GM12891 (cell line): ENCODE measurements at places on chromosomes 5 and 9.

DNA sequence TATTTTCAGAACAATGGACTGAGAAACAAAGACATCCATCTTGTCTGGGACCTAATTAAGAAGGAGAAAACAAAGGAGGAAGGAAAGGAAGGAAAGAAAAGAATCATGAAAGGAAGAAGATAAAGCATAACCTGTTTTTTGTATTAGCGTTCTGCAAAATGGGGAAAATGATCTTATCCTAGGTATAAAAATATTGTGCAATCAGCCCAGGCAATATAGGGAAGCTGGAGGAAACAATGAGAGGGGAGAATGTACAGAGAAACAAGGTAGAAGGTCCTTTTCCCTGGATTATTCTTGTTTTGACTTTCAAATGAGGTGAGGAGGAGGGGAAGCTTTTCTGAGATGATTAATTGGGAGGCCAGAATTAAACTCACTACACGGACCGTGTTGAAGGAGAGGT is 177.9 kb downstream of the COX7C start:
- DNase-seq: no peak

- DNase-seq: no peak
Observed at GRCh38 chr5:5700549-5700948, 278.1 kb downstream of the ICE1 start.

- no peak for DNase-seq
Observed at GRCh38 chr5:115588640-115589039, 13.6 kb downstream of the TICAM2 start.

DNA sequence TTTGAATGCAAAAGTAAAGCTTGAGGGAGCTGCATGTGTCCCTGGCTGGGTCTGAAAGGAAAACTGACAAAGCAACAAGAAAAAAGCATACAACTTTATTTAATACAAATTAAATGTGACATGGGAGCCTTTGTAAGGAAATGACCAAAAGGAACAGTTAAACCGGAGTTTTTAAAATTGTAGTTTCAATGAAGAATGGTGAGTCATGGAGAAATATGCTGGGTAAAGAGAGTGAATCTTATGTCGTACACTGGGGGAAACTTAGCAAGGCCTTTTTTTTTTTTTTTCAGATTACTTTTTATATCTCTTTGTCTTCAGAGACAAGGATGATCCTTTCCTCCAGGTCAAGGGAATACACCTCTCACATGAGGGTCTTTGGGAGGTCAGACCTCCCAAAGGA is 50.1 kb upstream of the FBXL17 start:
- no peak for DNase-seq

DNA sequence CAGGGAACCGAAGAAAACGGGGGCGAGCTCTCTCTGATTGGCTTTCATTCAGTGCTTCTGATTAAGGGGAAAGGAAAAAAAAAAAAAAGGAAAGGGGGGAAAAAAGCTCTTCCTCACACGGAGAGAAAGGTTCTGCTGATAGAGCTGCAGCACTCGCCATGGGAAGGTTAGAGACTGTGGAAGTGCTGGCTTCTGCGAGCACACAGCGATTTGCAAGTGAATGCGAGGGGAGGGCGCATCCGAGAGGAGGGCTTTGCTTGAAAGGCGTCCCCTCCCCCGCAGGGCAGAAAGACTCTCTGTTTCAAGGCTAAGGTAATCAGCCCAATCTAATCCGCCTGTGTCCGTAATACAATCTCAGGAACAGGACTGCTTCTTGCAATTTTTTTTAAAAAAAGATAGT is at the start of gene CDH10:
CDH10 (minus strand) TSS at position 218 of the 400 bp plus-strand sequence. CDS start 51,488 bp downstream, outside the sequence.
- DNase-seq: no peak

- no peak for DNase-seq
Observed at GRCh38 chr9:88979021-88979420, 12.2 kb upstream of the S1PR3 start.

DNA sequence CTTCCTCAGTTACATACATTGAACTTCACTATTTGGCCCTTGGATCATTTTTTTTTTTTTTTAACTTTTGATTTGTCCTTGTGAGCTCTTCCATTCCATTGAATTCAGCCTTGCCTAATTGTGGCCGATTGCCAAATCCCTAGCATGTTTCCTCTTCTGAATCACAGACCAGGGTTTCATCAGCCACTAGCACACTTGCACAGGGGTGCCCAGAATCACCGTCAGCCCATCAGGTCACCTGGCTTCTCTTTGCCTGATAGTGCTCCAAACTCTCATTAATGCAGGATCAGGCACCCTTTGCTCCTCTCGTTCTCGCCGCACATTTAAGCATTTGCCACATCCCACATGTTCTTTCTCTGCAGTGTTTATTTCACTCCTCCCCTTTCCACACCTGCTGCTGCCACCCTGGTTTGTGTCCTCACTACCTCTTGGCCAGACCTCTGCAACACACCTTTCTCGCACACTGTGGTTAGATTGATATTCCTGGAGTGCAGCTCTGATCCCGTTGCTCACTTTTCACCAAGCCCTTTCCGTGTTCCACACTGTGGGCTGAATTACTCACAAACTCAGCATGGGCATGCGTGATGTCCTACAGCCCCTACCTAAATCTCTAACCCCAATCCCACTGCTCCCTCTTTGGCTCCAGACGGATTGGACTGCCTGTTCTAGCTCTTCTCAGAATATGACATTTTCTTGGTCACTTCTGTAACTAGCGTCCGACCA is 9.8 kb downstream of the PIK3R1 start:
- DNase-seq: no peak

GRCh38 chr5:8908055-8908683 is 637.7 kb downstream of the SEMA5A start:
- peak; percentile 2 for DNase-seq

DNA sequence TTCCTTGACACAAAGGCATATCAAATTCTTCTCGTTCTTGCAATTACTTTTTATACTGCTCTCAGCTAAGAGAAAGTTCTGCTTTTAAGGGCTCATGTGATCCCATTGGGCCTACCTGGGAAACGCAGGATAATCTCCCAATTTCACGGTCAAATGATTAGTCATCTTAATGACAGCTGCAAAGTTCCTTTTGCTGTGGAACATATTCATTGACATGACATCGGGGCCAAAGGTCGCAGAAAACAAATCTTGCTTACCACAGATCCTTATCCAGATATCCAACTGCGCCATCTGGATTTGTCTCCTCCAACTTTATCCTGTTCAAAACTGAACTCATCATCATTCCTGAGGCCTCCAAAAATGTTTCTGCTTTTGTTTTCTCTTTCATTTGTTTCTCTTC is 1085.6 kb upstream of the WWC1 start:
- DNase-seq: no peak

- no peak for DNase-seq
Observed at GRCh38 chr5:73823508-73823925, 197.5 kb downstream of the ARHGEF28 start.

DNA sequence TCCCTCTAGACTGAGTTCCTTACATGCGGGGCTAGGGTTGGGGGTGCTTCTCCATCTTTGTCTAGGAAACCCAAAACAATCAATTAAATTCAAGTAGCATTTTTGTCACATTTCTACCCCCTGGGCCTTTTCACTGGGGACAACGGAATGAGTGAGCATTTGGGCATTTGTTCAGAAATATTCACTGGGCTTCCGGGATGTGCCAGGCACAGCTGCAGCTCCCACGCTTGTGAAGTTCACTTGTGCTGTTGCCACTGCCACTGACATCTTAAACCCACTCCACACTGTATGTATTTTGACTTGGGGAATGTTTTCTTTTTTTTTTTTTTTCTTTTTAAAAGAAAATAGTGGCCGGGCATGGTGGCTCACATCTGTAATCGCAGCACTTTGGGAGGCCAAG is 31.6 kb downstream of the DUSP1 start:
- no peak for DNase-seq

DNA sequence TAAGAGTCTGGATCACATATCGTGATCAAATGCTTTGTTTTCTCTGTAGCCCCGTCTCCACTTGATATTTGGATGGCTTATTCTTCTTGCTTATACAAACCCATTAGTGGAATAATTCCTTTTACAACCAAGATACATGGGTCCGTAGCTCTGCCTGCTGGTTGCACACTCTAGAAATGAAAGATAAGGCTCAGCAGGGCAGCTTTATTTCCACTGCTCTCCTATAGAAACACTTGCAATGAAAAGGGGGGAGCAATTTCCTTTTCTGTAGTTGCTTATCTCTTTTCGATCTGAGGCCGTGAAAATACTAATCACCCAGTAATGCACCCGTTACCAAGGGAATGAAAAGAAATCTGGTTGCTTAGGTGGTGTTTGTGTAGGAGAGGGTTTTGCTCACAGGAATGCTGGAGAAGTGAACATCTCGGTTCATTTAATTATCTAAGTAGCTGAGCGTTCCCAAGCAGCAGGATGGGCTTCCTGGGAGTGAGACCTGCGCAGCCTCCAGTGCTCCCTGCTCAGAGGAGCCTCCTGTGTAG is 131.7 kb downstream of the ADAMTS16 start:
- DNase-seq: no peak

DNA sequence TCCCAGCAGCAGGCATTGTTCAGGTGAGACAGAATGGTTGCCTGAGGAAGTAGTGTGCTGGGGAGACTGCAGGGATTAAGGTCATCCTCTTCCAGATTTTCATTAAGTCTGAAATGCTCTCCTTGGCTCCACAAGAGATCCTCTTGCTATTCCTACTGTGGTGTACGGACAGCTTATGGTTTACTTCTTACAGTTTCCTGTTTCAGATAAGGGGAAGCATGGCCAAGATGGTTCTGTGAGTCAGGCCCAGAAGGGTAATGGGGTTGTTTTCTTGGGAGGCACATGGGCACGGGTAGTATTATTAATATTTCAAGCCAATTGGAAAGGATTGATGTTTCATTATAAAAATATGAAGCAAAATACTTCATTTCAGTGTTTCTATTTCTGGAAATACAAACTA is 42.9 kb downstream of the GLRX start:
- DNase-seq: no peak

GRCh38 chr5:126976520-126977172 is 53.7 kb downstream of the MARCHF3 start:
- no peak for DNase-seq

- DNase-seq: no peak
Observed at GRCh38 chr5:38695021-38695958, 138.8 kb upstream of the LIFR start.

GRCh38 chr5:97096191-97096590 is 46.2 kb downstream of the LIX1 start:
- no peak for DNase-seq

- DNase-seq: no peak
Observed at GRCh38 chr9:130873966-130874365, 22.6 kb downstream of the QRFP start.

- no peak for DNase-seq
Observed at GRCh38 chr9:104367507-104367906, 136.6 kb upstream of the OR13F1 start.

DNA sequence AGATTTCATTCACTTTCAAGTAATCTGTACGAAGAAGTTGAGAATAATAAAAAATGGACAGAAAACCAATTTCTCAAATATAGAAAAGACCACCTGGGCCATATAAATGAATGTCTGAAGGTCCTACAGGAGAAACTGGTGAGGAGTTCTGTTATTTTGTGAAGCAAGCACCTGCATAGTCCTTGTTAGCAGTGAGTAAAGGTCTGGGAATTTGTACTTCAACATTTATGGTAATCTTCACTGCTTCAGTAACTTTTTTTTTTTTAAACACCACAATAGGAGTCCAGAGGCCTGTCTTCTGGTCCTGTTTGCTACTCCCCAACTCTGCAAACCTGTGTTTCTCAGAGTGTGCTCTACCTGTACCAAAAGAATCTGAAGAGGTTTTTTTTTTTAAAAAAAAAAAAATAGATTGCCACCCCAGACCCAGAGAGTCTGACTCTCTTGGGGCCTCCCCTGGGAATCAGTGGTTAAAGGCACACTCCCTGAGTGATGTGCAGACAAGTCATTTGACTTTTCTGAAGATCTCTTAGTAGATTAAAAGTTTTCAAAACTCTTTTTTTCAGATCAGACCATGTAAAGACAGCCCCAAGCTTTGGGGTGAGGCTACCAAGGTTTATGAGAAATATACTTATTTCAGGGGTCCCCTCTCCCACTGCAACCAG is 55.5 kb downstream of the FAM81B start:
- DNase-seq: no peak

DNA sequence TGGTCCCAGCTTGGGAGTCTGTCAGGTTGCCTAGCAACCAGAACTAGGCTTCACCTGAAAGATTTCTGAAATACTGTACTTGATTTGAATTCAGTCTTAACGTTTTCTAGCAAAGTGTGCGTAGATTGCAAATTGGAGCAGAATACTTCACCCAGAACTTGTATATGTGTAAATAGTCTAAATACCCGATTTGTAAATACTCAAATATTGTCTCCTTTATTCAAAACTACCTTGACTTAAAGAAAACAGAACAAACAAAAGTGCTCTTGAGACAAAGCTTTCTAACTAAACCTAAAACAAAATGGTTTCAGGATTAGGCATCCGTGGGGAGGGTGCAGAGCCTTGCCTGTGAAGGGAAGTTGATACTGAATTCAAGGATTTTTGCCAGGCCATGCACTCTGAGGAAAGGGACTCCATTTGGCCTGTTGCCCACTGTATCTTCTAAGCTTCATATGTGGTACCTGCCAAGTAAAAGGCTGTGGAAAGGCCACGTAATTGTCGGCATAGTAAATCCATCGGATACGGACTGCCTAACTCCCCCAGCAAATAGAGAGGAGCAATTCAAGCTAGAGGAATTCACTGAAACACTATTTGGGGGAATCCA is 744 bp upstream of the HMGCS1 start:
- DNase-seq: no peak

DNA sequence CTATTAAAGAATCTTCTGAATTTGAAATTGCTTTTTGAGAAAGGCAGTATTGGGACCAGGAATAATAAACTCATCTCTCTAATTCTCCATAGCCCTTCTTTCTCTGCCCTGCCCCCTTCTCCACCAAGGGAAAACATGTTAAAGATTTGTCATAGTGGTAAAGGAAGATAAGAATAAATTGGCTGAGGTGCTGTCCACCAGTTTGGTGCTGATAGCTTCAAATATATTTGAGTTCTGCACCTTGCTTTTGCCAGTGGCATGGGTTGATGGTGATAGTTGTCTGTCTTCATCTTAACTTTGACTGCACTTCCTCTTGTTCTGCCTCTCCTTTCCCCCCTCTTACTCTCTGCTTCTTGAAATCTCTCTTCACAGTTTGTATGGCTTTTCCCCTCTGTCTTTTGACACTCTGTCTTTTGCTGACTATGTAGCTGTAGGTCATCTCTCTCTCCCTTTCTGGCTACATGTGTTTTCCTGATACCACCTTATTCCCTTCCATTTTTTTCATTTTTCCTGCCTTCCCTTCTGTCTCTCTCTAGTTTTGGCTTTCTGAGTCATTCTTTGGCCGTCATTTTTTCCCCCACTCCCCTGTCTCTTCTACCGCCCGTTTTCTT is 56.6 kb downstream of the NDUFS4 start:
- no peak for DNase-seq

GRCh38 chr5:97383996-97384395 is 200.9 kb upstream of the RIOK2 start:
- no peak for DNase-seq

DNA sequence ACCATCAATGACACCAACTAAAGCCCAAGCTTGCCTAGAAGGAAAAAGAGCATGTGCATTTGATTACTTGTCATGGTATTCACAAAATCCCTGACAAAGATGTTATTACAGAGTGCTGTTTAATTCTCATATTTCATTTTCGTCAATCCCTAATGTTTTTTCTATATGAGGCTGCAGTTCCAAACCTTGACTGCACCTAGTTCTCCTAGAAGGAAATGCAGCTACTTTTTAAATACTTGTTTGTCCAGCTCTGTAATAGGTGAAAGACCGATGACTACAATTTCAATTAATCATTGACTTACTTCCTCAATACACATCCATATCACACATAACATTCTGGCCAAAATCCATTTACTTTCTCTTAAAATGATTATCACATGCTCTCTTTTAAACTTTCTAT is 28.1 kb downstream of the CEMIP2 start:
- no peak for DNase-seq

- no peak for DNase-seq
Observed at GRCh38 chr5:124713595-124713994, 32.8 kb downstream of the ZNF608 start.

GRCh38 chr9:6923086-6923485 is 165.3 kb downstream of the KDM4C start:
- no peak for DNase-seq
